Fibroblast of the conjunctiva (primary cell): ENCODE measurements at places on chromosomes 13 and 19.

DNA sequence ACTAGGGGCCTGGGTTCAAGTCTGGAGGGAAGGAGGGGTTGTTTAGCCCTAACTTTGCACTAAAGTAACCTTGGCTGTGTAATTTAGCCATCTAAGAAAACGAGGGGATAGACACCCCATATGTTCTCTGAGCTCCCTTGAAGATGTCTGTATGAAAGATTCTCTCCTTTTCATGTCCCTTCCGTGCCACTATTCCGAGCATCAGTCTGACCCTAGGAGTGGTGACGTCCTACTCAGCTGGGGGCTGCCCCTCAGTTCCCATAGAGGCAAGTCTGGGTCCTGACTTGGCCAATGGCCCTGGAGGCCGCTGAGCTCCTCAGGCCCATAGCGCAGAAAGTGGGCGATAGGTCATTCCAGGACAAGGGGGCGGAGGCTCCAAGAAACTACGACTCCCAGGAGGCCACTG is 790 bp upstream of the WDFY2 start:
- DNase-seq, result no peak

DNA sequence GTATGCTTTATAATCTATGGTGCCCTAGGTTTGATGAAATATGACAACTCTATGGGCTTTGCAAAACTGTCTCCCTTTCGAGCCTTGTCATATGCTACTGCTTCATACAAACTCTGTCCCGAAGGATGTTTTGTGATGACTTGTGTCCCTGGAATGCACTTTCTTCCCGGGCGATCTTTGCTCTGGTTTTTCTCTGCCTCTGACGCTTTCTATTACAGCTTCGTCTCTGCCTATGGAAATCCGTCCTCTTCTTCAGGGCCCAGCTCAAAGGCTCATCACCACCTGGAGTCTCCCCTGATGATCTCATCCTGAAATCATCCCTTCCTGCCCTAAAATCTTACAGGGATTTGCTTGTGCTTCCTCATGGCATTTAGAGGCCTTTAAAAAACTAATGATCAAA is 191.5 kb upstream of the KL start:
- peak; percentile 35 for DNase-seq

- no peak for DNase-seq
Measured at GRCh38 chr13:85148009-85148408, 651.2 kb downstream of the SLITRK6 start.

DNA sequence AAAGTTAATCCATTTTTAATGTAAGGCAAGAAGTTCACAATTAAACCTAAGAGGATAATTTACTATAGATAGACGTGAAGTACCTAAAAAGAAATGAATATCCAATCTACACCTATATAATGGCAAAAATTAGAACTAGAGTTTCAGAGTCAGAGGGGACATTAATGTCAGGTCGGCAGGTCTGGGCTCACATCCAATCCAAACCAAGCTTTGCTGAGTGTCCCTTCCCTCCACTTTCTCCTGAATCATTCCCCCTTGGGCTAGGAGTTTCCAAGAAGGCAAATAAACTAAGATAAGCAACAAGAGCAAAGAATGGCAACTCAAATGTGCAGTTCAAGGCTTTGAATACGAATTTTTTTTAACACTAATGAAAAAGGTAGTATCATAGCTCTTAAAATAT is 2.9 kb downstream of the FLT3 start:
- no peak for DNase-seq

- DNase-seq, result no peak
Measured at GRCh38 chr19:52941941-52942385, 18.7 kb upstream of the ZNF888 start.

- no peak for DNase-seq
Measured at GRCh38 chr19:3224346-3225168, at the start of gene CELF5. CELF5 (plus strand) TSS chr19:3224661; CDS start chr19:3224740, 79 bp downstream.
